ENCODE measurements at places on chromosomes 1 and 21.

GRCh38 chr1:59432531-59433439 is 135.9 kb downstream of the FGGY start:
- DNase-seq, result no peak

DNA sequence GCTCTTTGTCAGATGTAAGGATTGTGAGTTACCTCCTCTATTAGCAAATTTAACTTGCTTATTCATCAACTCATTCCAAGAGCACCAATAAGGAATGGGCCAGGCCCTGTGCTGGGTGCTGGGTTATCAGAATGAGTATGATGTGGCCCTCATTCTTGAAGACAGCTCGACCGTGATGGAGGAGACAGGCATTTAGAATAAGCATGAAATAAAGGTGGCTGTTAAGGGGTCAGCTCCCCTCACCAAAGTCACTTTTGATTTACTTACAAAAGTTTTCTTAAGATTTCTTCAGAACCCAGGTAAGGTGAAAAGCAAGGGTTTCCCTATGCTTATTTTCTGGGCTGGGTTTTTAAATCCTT is 15.3 kb upstream of the PADI1 start:
- DNase-seq, result no peak

GRCh38 chr1:115284209-115284608 is 53.8 kb downstream of the NGF start:
- no peak for DNase-seq

GRCh38 chr1:199301472-199302217 is 662.8 kb downstream of the PTPRC start:
- DNase-seq, result no peak

- DNase-seq, result no peak
These were observed 139.1 kb upstream of the DPT start for GRCh38 chr1:168867941-168868634.

DNA sequence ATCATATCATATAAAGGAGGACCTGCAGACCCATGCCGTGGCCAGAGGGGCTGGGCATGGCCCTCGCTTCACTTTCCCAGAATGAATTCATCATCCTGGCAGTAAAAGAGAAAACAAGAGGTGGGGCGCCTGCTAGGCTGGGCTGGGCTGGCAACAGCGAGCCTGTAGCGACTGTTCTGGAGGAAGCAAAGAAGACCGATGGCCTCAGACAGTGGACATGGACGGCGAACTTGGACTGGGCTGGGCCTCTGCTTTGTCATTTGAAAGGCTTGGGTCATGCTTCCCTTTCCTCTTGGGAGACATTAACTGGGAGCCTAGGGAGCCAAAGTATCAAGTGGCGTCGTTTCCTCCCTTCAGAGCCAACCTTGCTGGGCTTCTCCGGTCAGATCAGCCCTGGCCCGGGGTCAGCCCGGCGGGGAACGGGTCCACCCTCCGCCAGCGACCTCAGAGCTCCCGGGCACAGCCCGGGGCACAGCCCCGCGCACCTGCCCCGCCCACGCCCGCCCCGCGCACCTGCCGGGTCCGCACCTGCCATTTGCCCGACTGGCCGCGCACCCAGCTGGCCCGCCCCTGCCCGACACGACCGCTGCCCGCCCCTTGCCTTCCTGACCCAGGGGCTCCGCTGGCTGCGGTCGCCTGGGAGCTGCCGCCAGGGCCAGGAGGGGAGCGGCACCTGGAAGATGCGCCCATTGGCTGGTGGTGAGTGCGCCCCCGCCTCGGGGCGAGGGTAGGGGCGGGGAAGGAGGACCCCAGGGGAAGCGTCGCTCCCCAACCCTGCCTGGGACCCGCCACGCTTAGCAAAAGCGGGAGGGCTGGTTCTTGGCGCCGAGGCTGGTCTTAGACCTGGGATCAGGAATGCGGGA is at the start of gene FAM3B:
TSS of gene FAM3B (plus strand) at position 602 of the 863 bp plus-strand sequence. CDS start at position 681, 79 bp downstream.
- DNase-seq, result no peak

DNA sequence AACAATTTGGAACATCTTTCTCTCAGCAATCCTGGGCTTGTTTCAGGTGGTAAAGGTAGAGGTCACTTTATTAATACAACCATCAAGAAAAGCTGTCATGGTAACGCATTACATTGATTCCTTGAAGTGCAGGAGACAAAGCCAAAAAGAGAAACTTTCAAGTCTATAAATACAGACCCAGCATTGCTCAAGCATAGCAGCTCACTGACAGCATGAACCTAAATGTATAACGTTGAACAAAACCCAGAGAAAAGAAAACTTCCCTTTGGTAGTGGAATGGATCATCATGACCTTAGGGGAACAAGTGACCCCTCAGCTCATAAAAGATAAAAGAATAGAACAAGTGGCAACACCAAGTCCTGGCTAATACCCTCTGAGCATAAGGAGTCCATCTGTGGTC is 332.2 kb downstream of the NTNG1 start:
- no peak for DNase-seq

DNA sequence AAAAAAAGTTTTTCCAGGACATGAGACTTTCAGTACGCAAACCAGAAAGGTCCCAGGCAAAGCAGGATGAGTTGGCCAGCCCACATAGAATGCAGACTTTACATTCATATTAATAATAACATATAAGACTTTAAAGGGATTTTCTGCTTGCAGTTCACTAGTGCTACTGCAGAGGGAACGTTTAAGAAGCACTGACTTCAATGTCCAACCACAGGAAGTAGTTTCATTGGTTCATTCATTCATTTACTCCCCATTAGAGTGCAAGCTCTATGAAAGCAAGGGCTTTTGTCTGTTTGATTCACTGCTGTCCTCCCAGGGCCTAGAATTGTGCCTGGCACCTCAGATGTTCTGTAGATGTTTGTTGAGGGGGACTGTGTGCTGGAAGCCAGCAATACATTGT is 11.8 kb upstream of the SERINC2 start:
- DNase-seq, result no peak

DNA sequence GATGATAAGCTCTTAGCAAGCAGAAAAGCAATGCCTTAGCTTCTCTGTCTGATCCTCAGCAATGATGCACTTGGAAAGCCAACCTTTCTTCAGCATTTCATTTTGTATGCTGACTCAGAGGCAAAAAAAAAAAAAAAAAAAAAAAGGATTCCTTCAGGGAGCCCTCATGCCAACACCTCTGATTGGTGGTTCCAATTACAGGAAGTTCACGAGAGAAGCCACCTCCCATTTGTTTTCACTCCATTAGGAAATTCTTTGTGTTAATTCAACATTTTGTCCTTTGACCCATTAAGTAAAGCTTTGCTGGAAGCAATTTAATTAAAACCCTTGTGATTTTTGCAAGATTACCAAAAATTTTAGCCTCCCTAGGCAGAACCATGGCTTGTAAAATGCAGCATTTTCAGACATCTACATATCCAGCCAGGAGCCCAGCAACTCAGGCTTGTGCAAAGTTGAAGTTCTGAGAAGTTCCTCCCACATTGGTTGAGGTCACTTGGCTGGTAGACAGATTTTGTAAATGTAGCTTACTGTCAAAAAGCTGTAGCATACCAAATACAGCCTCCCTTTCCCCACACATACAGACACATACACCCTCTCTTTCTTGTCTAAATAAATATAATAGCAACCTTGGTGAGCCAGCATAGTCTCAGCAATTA is 27.1 kb upstream of the VTCN1 start:
- DNase-seq, result no peak

DNA sequence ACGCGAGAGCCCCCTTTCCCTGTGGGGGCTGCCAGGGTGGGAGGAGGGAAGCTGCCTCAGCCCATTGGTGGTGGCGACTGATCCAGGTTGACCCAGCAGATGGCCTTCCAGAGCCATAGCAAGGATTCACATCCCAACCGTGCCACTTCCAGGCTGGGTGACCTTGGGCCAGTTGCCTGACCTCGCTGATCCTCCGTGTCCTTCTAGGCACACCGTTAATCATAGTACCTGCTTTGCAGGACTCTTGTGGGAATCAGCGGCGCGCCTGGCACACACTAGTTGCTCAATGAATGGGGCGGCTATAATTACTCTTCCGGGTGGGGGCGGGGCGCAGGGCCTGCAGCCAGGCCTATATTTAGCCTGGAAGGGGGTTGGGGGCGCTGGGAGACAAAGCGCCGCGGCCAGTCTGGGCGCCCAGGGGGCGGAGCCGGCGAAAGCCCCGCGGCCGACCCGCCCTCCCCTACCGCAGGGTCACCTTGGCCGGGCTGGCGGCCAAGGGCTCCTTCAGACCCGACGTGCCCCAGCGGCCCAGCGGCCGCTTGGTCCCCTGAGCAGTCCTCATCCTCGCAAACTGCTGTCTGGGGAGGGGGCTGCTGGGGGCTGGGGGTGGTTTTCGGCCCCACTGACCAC is 5.1 kb downstream of the HSPB7 start:
- DNase-seq, result peak; percentile 60

GRCh38 chr1:66648901-66649595 is 103.2 kb upstream of the DYNLT5 start:
- no peak for DNase-seq

GRCh38 chr1:45205910-45206721 is at the start of gene ZSWIM5:
ZSWIM5 (minus strand) TSS chr1:45206605; CDS start chr1:45206350, 255 bp downstream.
- peak; percentile 75 for DNase-seq

DNA sequence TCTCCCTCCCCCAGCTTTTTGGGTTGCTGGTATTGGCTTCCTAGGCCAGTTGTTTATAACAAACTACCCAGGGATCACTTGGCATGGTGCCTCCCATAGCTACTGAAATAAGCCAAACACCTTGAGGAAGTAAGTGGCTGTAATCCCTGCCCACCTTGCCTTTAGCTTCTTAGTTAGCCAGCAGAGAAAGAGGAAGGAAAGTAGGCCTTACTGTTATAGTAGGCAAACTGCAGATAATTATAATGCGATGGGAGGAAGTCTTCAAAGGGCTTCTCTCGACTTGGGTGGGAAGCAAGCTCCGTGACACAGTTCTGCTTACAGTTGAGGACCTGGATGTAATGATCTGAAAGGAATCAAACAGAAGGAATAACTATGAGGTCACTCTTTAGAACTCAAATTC is 8.2 kb downstream of the P3H1 start:
- DNase-seq, result no peak

DNA sequence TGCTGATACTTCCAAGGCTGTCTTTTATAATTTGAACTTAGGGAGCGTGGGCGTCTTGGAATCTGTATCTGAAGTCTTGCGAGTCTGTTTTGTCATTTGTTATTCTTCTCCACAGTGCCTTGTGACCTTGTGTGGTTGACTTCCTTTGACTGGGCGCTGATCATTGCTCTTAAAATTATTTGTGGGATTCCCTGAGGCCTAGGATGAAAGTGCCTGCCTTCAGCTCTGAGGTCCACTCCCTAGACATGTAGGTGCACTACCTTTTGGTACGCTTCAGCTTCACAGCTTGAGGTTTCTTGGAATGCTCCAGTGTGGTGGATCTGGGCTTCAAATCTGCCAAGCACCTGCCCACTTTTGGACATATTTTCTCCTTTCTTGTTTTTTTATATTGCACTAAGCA is 50.2 kb upstream of the IGSF5 start:
- DNase-seq, result no peak

DNA sequence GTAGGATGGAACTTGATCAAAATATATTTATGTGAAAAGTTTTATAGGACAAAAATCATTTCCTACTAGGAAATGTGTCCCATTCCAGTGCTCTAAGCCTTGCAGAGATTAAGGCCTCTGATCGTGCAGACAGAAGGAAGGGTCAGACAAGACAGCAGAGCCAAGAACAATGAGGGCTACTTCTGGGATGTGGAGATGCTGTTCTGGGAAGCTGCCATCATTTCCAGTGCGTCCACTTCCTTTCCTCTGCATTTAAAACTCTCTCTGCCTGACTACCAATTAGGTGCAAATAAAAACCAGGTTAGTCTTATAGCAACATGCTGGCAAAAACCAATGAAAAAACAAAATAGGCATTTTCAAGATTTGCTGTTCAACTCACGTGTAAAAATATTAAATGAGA is 36.1 kb downstream of the BEND5 start:
- DNase-seq, result no peak

DNA sequence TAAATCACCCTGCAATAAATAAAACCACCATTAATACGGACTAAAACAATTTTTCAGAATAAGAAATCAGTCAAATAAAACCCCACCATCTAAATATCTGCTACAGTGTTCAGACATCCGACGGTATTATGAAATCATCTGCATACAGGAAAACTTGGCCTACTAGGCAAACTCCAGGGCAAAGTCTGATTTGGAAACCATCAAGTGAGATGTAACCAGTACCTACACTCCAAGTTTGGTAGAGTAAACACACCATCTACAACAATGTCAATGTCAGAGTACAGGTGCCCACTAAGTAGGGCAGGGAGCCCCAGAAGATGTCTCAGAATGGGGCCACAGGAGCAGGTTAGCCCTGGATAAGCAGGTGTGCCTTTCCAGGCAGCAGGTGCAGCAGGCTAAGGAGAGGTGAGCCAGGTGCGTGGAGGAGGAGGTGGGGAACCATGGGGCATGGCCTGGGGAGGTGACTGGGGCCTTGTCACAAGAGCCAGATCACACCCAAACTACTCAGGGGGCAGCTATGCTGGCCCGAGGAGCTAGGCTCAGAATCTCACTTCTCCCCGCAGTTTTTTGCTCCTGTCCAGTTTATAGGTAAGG is 59.6 kb downstream of the CAPZB start:
- DNase-seq, result no peak

DNA sequence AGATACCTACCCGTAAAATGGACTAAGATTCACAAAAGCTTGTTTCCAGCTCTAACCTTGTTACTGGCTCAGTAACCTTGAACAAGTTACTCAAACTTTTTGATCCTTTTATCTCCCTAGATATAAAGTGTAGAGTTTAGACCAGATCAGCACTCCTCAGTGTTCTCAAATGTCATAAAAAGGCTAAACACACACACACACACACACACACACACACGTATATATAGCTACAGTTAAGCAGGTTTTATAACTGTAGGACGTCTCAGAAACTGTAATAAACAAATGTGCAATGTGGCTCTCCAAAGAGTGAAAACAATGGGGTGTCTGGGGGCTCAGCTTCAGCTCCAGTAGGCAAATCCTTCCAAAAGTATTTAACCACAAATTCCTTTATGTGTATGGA is 34.0 kb downstream of the KCNJ15 start:
- DNase-seq, result no peak

GRCh38 chr1:212542761-212543187 is 65.8 kb upstream of the ATF3 start:
- no peak for DNase-seq

GRCh38 chr1:44819608-44820327 is 11.4 kb downstream of the BTBD19 start:
- DNase-seq, result peak; percentile 92

DNA sequence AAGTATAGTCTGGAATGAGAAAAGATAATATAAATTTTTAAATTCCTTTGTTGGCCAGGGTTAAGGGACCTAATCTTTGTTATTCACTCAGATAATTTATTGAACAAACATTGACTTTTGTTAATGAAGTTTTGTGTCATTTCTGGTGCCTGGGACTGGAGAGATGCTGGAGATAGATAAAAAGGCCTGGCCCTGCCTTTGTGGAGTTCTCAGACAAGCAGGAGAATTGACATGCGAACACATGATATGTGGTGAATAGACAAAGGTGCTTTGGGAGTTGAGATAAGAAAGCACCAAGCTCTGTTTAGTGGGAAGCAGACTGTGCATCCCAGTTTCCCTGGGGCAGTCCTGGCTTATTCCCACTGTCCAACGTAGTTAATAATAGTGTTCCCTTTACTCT is 8.5 kb downstream of the C1orf21 start:
- DNase-seq, result no peak

- no peak for DNase-seq
These were observed 394.9 kb downstream of the NPHP4 start for GRCh38 chr1:5597171-5597850.
